ENCODE measurements at places on chromosomes 16 and 17.

GRCh38 chr17:64120159-64120810 is 9.7 kb downstream of the ERN1 start:
- no peak for DNase-seq

DNA sequence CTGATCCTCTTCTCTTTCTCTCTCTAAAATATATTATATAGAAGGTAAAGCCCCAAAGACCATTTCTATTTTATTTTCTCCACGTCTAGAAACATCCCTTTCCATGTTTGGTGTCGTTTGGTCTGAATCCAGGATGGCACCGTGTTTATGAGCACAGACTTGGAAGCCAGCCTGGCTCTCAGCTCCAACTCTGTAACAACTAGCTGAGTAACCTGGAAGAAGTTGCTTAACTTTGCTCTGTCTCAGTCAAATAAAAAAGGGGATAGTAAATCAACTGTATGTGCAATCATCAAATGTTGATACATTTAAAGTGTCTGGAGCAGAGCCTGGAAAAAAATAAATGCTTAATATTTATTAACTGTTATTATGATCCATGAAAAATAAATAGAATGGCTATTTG is 249.8 kb upstream of the MAF start:
- DNase-seq, result no peak

- peak; percentile 28 for DNase-seq
Measured at GRCh38 chr17:16443511-16444257, 28.3 kb downstream of the TRPV2 start.

DNA sequence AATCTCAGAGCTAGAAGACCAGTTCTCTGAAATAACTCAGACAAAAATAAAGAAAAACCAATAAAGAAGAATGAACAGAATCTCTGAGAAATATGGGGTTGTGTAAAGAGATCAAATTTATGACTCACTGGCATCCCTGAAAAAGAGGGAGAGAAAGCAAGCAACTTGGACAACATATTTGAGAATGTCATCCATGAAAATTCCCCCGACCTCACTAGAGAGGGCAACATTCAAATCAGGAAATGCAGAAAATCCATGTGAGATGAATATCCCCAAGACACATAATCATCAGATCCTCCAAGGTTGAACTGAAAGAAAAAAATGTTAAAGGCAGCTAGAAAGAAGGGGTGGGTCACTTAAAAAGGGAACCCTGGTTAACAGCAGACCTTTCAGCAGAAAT is 32.1 kb downstream of the TANC2 start:
- DNase-seq, result no peak

GRCh38 chr16:65069766-65070165 is 52.1 kb downstream of the CDH11 start:
- DNase-seq, result no peak

GRCh38 chr17:48238933-48239602 is 131.5 kb downstream of the SNX11 start:
- DNase-seq, result peak; percentile 25

- no peak for DNase-seq
Measured at GRCh38 chr16:59148769-59149155, 414.6 kb upstream of the GOT2 start.

DNA sequence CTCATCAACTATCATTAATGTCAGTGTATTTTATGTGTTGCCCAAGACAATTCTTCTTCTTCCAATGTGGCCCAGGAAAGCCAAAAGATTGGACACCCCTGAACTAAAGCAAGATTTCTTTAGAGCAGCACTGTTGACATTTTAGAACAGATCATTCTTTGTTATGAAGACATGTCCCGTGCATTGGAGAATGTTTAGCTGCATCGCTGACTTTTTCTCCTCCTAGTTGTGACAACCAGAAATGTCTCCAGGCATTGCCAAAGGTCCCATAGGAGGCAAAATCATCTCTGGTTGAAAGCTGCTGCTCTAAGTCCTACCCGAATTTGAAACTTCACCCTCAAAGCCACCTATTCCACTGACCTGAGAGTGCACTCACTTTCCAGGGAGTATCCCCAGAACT is 62.7 kb upstream of the IRX6 start:
- no peak for DNase-seq

- DNase-seq, result no peak
Measured at GRCh38 chr17:81867991-81868673, 3.0 kb downstream of the ARHGDIA start.

- no peak for DNase-seq
Measured at GRCh38 chr17:63390090-63390489, 56.0 kb downstream of the CYB561 start.

DNA sequence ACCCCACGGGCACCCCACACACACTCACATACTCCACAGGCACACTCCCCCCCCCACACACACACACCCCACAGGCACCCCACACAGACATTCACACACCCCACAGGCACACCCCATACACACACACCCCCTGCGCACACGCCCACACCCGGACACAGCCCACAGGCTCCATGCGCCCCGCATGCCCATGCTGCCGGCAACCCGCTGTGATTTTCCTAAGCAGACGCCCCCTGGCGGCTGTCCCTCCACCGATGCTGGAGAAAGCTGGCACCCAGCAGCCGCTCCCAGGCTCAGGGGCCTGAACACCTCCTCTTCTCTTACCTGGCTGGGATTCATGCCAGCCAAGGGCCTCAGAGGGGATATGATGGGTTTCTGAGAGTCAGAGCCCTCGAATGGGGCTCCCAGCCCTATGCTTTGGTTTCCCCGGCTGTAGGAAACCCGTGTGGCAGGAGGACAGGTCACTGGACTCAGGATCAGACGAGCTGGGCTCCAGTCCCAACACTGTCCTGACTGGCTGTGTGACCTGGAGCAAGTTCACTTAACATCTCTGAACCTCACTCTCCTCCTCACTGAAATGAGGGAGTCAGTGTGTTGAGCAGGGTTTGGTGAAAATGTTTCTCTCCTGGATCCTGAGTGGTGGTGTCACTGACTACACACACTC is 19.6 kb upstream of the TNFRSF13B start:
- DNase-seq, result peak; percentile 89

- DNase-seq, result peak; percentile 38
Measured at GRCh38 chr16:11824362-11824761, 27.0 kb downstream of the RSL1D1 start.

GRCh38 chr17:80906364-80907259 is 85.0 kb upstream of the CHMP6 start:
- DNase-seq, result no peak

DNA sequence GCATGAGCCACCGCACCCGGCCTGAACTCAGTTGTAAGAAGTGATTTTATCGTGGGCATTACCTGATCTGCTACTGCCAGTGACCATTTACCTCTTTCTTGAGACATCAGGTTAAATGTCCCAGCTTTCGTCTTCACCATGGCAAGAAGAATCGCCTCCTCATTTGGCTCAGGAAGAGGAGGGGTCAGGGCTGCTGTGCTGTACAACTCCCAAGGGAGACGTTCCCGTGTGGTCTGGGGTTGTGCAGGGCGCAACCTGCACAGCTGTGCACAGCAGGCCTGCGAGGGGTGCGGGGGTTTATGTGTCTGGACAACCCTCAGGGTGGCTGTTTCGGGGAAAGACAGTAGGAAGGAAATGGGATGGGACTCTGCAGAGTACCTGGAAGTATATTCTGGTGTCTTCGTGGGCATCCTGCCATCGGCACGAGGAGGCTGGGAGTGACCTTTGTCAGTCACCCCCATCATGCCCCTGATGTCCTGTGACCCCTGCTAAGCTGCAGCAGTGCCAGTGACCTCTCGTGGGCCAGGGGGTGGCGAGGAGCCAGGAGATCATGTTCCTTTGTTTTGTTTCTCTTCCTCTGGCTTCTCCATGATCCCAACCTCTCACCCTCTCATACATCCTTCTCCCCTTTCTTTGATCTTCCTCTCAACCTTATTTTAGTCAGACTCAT is 27.3 kb downstream of the CIBAR2 start:
- DNase-seq, result no peak

DNA sequence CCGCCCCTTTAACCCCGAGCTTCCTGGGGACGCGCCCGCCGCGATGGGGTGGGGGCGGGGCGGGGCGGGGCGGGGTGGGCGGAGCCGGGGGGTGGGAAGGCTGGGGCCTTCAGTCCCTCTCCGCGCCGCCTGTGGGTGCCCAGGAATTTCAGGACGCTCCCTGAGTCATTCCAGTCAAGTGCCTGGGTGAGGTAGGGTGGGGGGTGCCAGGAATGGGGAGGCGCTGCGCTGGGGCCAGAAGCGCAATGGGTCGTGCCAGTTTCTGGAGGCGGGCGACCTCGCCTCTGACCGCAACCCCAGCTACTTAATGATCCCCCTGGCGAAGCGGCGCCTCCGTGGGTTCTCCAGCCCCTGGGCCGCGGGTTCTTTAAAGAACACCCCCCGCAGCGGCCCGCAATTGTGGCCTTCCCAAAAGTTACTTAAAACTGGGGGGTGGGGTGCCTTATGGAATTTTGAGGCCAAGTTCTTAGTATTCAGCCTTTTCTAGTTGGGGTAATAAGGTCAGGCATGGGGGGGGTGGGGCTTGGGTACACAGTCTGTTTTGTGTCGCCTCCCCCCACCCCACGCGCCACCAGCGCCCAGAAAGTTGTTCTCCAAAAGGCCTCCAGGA is 826 bp upstream of the GSE1 start:
- peak; percentile 68 for DNase-seq

- no peak for DNase-seq
Measured at GRCh38 chr17:80761110-80761871, 216.7 kb downstream of the RPTOR start.

DNA sequence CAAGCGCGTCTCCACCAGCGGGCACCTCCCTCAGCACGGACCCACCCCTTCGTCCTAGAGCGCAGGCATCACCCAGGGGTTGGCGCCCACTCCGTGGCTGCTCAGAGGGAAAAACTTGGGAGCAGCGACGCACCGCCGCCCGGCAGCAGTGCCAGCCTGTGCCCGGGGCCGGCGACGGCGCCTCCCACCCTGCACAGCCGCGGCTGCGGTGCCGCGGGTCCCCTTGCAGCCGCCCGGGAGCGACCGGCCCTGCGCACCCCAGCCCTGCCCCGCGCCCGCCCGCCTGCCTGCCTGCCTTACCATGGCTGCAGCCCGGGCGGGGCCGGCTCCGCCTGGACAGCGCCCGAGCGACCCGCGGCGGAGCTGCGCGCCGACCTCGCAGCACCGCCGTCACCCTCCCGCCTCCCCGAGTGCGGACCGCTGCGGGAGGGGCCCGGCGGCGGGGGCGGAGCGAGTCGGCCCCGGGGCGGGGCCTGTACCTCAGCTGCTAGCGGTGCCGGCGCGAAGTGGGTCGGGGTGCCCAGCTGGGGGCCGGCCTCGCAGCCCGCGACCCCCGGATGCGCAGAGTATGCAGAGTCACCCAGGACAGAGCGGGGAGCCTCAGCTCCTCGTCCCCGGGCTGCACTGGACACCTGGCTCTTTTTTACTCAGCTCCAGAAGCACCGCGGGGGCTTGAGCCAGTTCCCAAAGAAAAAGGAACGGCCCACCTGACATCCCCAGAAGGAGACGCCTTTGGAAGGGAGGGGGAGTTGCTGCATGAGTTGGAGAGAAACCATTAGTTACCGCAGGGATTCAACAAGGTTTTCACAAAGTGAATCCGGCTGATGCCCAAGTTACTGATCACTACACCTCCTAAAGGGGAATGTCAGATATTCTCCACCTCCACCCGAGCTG is 17.5 kb upstream of the MTMR4 start:
- peak; percentile 58 for DNase-seq

DNA sequence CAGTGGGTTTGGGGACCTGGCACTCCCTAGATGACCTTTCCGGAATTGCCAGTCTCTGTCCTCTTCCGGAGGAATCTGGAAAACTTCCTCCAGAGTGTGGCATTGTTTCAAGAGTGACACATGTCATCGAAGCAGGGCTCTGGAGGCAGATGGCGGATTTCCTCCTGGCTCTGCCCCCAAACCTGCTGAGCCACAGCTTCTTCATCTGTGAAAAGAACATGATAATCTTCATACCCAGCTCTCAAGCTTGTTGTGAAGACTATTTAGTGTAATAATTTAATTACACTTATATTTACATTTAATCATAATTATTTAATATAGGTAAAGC is 19.7 kb upstream of the TEX2 start:
- no peak for DNase-seq

DNA sequence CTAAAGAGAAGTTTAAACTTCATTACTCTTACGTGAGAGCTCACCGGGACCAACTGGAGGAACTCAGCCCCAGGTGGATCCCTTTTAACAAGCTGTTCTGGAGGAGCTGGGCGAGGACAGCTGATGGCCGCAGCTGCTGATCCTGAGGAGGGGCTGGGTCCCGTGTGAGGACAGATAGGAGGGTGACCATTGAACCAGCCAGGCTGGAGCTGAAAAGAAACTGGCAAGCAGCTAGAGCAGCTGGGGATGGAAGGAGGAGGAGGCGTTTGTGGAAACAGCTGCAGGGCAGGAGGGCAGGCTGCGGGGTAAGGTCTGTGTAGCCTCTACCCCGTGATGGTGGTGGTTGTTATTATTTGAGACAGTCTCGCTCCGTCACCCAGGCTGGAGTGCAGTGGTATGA is 119.5 kb downstream of the AATF start:
- DNase-seq, result no peak

- DNase-seq, result no peak
Measured at GRCh38 chr17:16027708-16028584, 28.3 kb downstream of the TTC19 start.

GRCh38 chr16:66474750-66475199 is 47.7 kb downstream of the BEAN1 start:
- no peak for DNase-seq

- no peak for DNase-seq
Measured at GRCh38 chr16:46709469-46710005, 20.1 kb downstream of the ORC6 start.

DNA sequence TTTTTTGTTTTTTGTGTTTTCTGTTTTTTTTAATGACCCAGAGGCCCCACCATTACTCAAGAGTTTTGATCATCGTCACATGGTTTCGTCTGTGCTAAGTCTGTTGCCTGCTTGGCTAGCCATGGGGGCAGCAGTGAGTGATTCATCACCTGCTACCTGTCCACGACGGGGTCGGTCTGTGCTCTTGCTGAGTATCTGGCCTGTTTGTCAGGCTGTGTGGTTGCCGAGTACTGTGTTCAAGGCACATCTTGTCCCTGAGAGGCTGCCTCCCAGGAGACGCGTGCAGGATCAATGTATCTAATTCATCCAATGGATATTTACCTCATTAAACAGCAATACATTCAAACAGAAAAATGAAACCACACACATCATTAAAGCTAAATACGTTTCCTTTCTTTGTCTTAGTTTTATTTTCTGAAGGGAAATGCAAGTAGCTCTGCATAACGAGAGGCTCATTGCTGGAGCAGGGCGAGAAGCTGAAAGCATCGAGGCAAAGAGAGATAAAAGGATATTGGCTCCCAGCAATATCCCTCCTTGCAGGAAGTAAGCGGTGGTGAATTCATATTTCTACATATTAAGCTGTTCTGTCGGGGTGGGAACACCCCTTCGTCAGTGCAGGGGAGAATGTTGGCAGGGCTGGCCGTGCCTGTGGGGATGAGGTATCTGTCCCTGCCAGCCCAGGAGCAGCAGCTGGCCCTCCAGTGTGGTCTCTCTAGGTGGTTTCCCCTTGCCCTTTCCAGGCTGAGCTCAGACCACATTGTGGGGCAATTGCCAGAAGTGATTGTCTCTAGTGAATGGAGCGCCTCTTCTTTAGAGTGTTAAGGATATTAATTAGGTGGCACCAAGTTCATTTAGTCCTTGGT is 166.2 kb upstream of the ASIC2 start:
- DNase-seq, result no peak

GRCh38 chr16:24409045-24409444 is 130.3 kb upstream of the RBBP6 start:
- no peak for DNase-seq

Data from HAP-1 (cell line).